ENCODE measurements at places on chromosomes 5 and 9.

GRCh38 chr5:62708481-62709325, 130.1 kb downstream of the LRRC70 start:
- no peak for DNase-seq

DNA sequence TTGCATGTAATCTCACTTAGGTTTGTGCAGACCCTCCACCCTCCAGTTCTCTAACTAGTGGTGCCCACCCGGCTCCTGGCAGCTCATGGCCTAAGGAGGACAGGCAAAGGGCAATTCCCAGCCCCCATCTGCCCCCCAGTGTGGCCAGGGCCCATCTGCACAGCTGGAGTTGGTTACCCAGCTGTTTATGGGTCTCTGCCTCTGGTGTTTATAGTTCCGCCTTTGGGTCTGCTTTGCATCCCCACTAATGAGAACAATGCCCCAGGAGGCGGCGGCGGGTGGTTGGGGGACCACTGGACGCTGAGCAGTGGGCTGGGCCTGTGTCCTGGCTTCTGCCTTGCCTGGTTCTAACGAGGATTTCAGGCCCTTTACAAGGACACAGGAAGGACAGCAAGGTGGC, 62.4 kb downstream of the NDST1 start:
- no peak for DNase-seq

GRCh38 chr9:108040783-108041182, 551.2 kb upstream of the KLF4 start:
- DNase-seq, result peak; percentile 42

- DNase-seq, result no peak
Measured at GRCh38 chr9:68492806-68493205, 47.9 kb downstream of the TMEM252 start.

- DNase-seq, result no peak
Measured at GRCh38 chr9:125845271-125845808, 98.2 kb downstream of the PBX3 start.

GRCh38 chr9:77016121-77016525, 3.3 kb upstream of the FOXB2 start:
- DNase-seq, result no peak

DNA sequence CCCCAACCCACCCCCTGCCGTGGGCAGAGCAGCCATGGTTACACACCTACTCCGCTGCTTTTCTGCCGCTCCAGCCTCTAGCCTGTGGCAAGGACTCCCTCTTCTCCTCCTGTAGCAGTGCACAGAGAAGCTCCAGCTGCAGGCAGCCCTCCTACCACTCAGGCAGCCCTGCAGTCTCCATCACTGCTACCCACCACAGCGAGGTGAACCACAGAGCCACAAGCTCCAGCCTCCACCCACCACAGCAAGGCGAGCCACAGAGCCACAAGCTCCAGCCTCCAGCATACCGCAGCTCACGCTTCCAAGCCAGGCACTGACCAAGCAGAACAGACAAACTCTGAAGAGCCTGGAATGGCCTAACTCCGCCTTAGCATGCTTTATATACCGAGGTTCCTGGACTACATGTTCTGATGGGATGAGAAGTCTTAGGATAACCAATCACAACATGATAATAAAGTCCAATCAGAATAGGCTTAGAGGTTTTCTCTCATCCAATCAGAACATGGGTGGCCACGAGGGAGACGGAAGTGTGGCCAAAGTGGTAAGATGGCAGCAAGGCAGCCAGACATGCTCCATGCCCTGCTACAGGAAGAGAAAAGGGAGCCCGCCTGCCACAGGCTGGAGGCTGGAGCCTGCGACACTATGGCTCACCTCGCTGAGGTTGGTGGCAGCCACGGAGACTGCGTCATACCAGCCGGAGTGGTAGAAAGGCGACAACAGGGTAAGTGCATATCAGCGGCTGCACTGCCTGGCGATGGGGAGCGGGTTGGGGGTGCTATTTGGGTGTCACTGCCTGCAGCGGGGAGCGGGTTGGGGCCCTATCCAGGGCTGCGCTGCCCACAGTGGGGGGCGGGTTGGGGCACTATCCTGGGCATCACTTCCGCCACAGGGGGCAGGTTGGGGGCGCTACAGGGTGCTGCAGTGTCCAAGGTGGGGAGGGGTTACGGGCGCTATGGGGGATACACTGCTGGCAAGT, 75.8 kb upstream of the PCAT7 start:
- DNase-seq, result no peak

GRCh38 chr9:132074736-132075135, 4.9 kb downstream of the MED27 start:
- peak; percentile 75 for DNase-seq

GRCh38 chr9:126857261-126857960, 3.0 kb upstream of the ZBTB34 start:
- no peak for DNase-seq

DNA sequence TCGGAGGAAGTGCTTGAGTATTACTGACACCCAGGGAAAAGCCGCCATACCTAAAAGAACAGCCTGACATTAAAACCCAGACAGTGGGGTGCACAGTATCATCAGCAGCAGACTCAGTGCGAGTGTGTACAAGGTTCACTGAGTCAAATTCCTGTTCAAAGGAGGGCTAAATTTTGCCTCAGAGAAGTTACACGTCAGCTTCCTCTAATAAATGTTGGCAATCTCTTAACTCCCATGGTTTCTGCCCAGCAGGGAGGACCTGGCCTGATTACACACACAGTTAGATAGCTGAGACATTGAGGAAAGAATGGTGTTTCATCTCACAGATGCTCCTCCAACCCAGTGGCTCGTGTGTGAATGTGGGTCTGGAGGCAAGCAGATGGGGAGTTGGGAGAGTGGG, 38.2 kb downstream of the NIPSNAP3B start:
- no peak for DNase-seq

GRCh38 chr5:57561231-57561842, 78.7 kb upstream of the ACTBL2 start:
- no peak for DNase-seq

DNA sequence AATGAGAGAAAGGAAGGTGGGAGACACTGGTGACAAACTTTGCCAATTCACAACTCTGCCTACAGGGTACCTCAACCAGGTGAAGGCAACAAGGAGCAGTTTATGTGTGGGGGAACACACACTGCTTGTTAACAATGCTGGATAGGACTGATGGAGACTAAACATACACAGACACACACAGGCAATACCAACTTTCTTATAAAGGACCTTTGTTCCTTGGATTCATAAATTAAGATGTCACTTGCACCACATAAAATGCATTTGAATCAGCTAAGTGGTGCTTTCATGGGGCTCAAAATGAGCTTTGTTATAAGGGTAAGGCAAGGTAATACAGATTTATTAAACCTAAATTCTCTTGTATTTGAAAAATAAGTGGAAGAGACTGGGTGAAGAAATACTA, 4.0 kb downstream of the TSTD2 start:
- no peak for DNase-seq

DNA sequence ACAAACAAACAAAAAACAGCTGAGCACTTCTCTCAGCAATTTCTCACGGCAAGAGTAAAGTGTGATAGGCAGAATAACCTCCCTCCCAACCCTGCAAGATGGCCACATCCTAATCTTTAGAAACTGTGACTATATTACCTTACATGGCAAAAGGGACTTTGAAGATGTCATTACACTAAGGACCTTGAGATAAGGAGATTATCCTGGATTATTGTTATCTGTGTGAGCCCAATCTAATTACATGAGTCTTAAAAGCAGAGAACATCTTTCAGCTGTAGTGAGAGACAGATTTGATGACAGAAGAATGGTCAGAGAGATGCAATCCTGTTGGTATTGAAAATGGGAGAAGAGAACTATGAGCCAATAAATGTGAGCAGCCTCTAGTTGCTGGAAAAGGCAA, 347.9 kb downstream of the CDH9 start:
- no peak for DNase-seq

GRCh38 chr9:134390537-134390936, 64.3 kb downstream of the RXRA start:
- no peak for DNase-seq

DNA sequence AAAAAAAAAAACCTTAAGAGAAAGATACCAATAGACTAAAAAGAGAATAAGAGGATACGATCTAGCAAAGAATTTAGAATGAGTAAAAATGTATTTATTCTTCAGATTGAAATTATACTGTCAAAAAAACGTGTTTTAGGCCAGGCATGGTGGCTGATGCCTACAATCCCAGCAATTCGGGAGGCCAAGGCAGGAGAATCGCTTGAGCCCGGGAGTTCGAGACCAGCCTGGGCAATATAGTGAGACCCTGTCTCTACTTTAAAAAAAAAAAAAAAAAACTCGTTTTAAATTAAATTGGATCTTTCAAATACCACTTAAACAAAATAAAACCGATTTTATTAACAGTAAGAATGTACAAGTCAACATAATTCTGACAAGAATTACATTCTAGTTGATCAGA, 41.8 kb downstream of the FBXL17 start:
- no peak for DNase-seq

DNA sequence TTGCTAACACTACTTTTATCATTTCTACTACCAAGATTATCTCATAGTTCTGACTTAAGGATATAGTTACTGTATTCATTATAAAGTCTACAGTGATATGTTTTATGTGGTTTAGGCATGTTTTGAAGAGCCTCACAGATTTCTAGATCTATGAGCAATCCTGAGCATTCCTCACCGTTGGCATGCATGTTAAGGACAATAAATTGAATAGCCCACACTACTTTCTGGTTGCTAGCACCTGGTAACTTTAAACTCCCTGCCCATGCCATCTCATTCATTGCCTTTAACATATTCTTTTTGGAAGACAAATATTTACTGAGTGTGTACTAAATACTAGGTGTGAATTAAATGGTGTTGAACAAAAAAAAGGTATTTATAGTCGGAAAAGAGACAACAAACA, 868.1 kb upstream of the CDH9 start:
- DNase-seq, result no peak

DNA sequence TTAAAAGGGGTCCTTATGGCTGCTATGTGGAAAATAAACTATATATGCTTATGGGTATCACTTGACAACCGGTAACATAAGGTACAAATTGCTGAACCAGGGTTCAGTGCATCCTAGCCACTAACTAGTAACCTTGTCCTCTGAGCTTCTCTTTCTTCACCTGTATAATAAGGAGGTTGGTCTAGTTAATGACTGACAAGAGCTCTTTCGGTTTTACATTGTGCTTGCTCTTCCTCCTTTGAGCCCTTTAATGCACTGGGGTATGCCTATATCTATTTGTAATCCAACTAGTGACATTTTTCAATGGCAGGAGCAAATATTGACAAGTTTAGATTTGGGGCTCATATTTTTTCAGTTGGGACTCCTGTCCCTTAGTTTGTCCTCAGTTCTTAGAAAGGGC, 66.1 kb downstream of the NPR3 start:
- no peak for DNase-seq

- DNase-seq, result peak; percentile 15
Measured at GRCh38 chr5:92775711-92776615, 805.1 kb downstream of the NR2F1-AS1 start.

DNA sequence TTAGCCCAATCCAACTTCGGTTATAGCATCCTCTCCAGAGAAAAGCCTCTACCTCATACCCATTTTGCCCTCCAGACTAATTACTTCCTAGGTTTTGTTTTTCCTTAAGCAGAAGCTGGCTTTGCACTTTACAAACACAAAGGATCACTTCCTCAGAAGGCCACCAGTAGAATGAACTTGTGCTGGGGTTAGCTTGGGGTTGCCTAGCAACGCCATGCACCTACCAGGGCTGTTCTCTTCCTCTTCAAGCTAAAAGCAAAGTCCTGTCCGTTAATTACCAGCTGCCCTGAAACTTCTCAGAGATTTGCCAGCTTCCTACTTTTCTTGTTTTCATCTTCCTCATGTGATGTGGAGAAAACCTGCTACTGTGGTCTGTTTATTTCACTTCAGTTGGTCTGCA, 132.0 kb upstream of the WWC1 start:
- no peak for DNase-seq

- no peak for DNase-seq
Measured at GRCh38 chr9:113364951-113365350, 11.8 kb downstream of the HDHD3 start.

- DNase-seq, result no peak
Measured at GRCh38 chr9:113630386-113631136, 167.0 kb downstream of the RGS3 start.

DNA sequence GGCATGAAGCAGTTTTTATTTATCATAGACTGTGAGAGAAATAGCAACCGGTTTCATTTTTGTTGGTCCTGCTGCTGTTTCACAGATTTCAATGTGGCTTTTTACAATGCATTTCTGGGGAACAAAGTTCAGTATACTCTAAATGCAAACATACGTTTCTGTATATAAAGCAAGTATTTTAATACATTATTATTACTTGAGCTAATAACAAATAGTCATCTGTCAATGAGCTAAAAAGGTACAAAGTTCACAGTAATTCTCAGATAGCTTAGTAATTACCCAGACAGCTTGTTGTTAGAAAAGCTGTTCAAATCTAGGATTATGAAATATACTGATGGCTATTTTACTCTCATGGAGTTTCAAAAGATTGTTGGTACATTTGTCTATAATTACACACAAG, 50.8 kb downstream of the PBX3 start:
- peak; percentile 13 for DNase-seq

GRCh38 chr9:70692431-70692830, 278.0 kb upstream of the KLF9 start:
- DNase-seq, result no peak

GRCh38 chr9:121324316-121324715, 45.7 kb downstream of the STOM start:
- DNase-seq, result no peak

GRCh38 chr5:264338-264737, 7.1 kb upstream of the PDCD6 start:
- no peak for DNase-seq

GRCh38 chr5:28691526-28691925, 1653.1 kb upstream of the CDH9 start:
- peak; percentile 42 for DNase-seq

DNA sequence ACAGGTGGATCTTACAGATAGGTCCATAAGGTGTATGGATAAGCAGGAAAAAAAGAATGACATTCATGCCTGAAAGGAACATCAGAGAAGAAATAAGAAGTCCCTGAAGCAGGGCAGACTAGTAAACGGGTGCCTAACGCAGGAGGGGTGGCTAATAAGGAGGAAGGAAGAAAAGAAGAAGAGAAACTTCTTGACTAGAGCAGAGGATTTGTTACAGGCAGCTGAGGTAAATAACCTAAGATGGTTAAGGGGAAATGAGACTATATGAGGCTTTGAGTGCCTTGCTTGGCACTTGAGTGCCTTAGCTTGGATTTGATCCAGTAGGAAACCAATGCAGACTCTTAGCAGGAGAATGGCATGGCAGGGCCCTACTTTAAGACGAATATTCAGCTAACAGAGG, 313.5 kb upstream of the PDE4D start:
- DNase-seq, result no peak

GRCh38 chr5:171447226-171447625, 27.8 kb downstream of the FGF18 start:
- DNase-seq, result no peak

GRCh38 chr5:153623751-153624450, 133.4 kb downstream of the GRIA1 start:
- DNase-seq, result no peak

- DNase-seq, result no peak
Measured at GRCh38 chr5:157269165-157269671, 3.3 kb downstream of the CYFIP2 start.

GRCh38 chr5:80541392-80541791, 28.7 kb downstream of the ANKRD34B start:
- no peak for DNase-seq

- DNase-seq, result no peak
Measured at GRCh38 chr5:43295202-43295601, 18.0 kb downstream of the HMGCS1 start.

Measured in adipocyte (in vitro differentiated cells).